ENCODE measurements at places on chromosomes 16 and 17. TPM values are rescaled to one million over a fixed set of nuclear protein-coding genes. Genes with fewer than 3 reads are reported as not detected.

DNA sequence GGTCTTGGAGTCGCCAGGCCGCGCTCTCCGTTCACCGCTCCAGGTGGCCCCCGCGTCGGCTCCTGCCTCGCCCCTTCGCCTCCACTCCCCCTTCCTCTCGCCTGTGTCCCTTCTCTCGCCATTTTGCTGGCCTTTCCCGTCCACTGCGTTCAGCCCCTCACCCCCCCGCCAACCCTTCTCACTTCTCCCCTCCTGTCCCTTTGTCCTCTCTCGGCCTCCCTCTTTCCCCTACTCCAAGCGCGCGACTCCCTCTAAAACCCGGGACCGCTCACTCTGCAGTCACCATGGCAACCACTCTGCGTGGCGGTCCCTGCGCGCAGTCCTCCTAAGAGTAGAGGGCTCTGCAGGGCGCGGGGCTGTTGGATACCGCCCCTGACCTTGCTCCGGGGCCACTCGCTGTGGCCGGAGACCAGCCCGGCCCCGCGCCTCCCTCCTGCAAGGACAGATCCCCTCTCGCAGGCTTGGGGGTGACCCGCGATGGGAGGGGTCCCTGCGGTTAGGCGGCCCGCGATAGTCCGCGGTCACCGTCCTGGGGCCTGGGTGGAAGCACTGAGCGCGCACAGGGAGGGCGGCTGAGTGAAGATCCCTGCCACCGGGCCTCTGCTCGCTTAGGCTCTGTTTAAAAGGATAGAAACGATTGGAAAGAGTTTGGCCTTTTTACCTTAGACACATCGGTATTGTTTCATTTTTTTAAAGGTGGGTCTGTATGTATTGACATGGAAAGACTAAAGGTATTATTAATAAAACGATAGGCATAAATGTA lies 454 bp downstream of the CCDC40 start:
- peak; percentile 30 for DNase-seq

CLEC19A gene
- not detected for total RNA-seq

DNA sequence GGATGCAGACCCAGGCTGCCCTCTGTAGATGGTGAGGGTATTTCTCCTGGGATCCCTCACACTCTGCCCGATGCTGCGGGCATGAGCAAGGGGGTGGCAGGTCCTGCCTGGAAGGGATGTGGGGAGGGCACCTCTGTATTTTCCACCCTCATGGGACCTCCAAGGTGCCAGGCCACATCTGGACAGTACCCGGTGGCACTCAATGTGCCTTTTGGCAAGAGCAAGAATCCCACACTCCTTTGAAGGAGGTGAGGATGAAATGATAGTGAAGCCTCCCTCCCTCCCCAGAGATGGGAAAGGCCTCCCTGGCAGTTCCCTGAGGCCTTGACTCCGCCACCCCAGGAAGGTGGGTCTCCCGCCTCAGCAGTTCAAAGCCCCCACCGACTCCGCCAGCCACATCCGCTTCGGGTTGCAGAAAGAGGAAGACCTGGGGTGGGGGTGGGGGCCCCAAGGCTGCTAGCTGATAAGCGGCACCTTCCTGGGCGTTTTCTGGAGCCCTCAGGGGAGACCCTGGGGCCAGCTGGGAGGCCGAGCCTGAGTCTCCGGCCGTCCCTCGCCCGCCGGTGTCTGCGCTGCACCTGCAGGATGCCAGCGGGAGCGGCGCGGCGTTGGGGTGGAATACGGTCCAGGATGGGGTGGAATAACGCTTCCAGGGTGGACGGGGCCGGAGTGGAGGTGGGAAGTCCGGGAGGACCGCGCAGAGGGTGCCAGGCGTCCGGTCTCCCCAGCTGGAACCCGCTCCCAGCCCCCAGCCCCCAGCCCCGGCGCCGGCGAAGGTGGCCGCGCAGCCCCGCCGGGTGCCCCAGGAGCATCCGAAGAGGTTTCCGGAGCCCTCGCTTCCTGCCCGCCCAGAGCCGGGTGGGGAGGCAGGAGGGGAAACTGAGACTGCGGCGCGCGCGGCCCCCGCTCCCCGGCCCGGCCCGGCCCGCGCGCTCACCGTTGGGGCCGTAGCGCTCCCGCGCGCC lies 718 bp downstream of the ATP2A3 start:
- no peak for DNase-seq

C16orf96 gene
- 0.07 TPM for total RNA-seq

CX3CL1 gene
- total RNA-seq, result 7.3 TPM

DNA sequence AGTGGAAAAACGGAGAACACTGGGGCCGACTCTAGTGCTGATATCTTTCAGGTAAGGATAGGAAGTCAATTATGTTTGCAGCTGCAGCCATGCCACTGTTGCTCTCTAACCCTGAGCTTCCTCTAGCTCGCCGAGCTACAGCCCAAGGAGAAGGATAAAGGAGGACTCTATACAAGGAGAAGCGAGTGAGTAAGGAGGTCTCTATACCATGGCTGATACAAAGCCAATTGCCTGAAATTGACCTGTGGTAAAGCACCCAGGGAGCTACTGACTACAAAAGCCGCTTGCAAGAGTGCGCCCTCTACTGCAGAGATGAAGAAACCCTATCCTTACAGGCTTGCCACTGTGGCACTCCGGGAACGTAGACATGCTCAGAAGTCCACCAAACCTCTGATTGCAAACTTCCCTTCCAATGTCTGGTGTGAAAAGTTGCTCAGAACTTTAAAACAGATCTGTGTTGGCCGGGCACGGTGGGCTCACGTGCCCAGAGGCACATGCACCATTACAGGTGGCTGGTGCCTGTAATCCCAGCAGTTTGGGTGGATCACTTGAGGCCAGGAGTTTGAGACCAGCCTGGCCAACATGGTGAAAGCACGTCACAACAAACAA lies 10.8 kb upstream of the SLC46A1 start:
- no peak for DNase-seq

- no peak for DNase-seq
These were observed 7.7 kb downstream of the CCL3L1 start for GRCh38 chr17:36188891-36189306.

DNA sequence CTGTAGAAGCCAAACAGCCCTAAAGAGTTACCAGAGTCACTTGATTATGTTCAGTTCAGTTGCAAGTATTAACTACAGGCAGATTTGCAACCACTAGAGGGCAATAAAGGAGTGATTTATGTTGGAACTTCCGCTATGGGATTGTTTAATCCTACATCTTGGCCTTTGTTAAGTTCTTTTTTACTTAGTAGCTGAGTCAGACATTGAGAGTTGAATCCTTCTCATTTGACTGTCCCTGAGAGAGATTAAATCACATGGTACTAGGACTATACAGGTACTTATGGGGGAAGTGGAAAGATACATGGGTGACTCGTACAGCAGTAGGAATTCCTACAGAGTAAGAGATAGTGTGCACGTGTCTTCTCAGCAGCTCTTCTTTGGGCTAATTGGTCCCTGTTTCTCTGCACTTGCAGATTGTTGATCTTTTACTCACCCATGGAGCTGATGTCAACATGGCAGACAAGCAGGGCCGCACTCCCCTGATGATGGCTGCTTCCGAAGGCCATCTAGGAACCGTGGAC lies 40.3 kb downstream of the CYB561 start:
- DNase-seq, result no peak

CACNA1G gene
- total RNA-seq, result 0.17 TPM

GRCh38 chr17:21302711-21303425 lies 18.4 kb downstream of the MAP2K3 start:
- DNase-seq, result peak; percentile 17

DNA sequence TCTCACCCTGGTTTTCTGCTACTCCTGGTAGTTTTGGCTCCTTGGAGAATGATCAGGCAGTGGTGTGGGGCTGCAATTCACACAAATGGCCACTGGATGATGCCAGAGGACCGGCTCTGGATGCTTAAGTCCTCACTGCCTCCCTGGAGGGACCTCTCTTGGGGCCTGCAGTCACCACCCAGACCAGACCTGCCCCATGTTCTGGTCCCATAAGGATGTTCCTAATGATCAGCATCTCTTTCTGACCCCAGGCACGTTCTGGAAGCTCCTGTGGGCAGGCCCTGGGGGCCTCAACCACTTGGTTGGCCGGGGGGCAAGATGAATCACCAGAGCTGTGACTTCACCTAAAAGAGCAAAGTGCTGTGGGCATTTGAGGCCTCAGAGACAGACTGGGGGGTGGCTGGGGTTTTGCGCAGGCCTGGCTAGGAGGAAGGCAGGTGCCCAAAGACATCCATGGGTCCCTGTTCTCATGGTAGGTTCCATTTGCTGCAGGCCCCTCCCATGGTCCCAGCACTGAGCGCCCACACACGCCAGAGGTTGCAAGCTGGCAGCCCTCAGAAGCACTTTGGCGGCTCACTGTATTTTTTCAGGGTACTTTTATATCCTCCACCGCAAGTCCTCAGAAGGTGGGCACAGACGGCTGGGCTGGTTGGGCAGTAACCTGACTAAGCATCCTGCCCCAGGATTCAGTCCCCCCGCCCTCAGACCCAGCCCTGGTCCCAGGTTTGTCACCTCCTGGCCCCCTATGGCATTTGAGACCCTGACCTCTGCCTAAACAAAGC lies 53.2 kb downstream of the NT5M start:
- peak; percentile 72 for DNase-seq

- no peak for DNase-seq
These were observed 18.0 kb downstream of the N4BP1 start for GRCh38 chr16:48591976-48592375.

DNA sequence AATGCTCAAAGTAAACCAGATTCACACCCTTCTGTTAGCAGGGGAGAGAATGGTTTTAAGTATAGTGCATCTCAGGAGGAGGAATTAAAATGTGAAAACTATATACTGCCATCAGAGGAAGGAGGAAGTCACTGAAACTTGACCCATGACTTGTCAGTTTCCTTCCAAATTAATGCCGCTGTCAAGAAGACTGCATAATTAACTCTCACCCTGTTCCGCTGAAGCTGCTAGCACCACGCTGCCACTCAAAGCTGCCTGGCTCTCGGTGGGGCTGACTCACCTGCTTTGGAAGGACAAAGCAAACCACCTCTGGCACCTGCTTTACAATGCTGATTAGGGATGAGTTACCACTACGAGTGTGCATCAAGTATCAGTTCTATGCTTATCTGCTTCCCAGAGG lies 37.8 kb upstream of the ULK2 start:
- DNase-seq, result no peak

BCL6B gene
- total RNA-seq, result 11.9 TPM

RNF222 gene
- total RNA-seq, result not detected

STX1B gene
- total RNA-seq, result 0.11 TPM

- no peak for DNase-seq
These were observed 52.1 kb downstream of the LCMT1 start for GRCh38 chr16:25163683-25164082.

GRCh38 chr16:87295259-87295658 lies 21.9 kb downstream of the C16orf95 start:
- no peak for DNase-seq

DNA sequence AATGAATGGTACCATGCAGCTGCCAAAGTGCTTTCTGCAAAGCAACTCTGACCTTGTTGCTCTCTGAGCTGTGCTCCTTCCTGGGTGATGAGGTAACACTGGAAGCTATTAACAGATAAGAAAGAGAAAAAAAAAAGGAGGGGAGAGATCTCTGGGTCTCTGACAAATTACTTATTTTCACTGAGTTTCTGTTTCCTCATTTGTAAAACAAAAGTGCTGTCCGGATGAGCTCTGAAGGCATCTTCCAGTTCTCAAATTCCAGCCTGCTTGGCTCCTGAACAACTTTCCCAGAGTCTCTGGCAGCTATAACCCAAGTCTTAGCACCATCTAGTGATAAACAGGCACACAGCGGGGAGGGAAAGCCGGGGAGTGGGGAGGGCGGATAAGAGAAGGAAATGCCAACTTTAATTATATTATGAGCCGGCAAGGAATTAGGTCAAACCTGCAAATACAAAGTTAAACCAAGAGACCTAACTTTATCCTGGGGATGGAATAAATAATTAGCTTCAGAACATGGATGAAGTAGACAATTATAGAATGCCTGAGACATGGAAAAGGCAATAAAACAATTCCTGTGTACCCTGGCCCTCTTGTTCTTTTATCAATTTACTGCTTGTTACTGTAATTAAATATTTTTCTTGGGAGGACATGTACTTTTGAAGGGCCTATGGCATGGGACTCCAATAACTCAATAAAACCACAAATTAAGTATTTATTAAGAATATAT lies 61.3 kb upstream of the KIFC3 start:
- DNase-seq, result peak; percentile 43

TP53TG3B gene
- total RNA-seq, result not detected

DNA sequence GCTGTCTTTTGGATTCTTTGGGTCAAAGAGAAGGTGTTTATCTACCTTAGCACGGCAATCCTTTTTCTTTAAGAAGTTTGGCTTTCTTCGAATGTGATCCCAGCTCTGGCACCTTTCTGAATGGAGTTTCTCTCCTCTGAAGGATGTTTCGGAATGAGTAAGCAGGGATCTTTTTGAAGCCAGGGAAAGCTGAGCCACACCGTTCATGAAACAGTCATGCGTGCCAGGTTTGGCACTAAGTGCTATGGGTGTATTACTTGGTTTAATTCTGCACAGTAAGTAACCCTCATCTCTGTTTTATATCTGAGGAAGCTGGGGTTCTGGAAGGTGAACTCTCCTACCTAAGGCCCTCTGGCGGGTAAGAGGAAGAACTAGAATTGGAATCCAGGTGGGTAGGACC lies 234.5 kb downstream of the NTN1 start:
- no peak for DNase-seq

VASN gene
- total RNA-seq, result 3.5 TPM

DNA sequence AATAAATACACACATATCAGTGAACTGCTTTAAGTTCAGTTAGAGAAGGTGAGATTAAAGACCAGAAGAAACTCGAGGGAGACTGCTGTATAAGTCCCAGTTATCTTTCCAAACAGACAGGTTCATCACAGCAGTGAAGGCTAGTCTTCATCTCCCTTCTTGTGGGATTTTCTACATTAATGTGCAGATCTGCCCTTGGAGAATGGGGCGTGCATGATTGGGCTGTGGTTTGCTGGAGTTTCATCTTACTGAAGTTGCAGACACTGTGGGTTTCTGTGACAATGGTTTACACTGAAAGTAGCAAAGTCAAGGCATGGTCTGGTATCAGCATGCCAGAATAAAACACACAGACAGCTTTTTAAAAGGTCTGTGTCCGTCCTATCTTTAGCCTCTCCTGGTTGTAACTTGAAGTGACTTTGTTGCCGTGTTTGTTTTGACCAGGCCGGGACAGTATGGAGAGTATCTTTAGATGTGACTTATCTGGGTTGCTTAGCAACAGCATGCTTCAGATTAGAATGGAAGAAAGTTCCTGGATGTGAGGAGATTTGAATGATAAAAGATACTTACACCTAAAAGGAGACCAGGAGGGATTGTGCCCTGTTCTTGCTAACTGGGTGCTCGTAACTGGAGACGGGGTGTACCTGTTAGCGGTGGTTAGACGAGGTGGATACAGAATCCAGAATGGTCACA lies 16.1 kb downstream of the NAA60 start:
- no peak for DNase-seq

GINS2 gene
- total RNA-seq, result 1.5 TPM

DNA sequence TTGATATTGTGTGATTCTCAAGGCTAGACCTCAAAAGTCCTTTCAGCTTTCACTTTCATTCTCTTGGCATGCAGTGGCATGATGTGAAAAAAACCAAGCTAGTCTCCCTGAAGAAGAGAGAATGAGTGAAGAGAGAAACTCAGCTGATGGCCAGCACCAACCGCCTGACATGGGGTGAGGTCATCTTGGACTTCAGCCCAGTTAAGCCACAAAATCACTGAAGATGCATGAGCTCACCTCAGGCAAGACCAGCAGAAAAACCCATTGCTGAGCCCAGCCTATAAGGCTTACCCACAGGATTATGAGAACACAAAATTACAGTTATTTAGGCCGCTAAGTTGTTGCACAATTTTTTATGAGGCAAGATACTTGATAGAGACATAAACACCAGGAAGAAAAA lies 496.5 kb downstream of the TOX3 start:
- no peak for DNase-seq

All from psoas muscle (tissue), 8 donors.